ENCODE measurements at places on chromosomes 6 and 20. TPM values are rescaled to one million over a fixed set of nuclear protein-coding genes. Genes with fewer than 3 reads are reported as not detected.

DNA sequence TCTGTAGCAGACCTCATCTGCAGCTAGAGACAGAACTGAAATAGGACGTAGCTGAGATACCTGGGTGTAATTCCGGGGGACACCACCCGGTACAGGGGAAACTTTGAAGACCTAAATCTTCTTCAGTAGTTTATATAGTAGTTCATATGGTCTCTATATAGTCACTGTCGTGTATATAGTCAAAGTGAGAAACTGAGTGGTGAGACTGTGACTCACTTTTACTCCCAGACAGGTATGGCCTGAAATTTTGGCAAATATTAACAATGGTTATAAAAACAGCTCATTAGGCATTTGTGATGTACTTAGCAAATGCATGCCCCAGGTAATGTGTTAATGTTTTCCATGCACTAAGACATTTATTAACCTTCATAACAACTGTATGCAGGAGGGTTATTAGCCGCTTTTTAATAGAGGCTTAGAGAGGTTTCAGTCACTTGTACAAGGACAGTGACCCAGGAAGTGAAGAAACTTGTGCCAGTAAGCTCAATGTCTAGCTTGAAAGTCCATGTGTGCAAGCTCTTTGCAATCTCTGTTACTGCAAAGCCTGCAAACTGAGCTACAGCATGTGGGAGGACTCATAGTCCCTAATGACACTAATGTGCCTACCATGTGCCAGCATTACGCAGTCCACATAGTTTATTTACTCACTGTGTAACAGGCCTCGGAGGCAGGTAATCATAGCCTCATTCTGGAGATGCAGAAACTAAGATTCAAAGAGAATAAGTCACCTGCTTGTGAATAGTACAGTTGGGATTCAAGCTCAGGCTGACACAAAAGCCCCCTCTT lies 165.4 kb upstream of the CHD6 start:
- DNase-seq, result no peak

- no peak for DNase-seq
Measured at GRCh38 chr6:38134704-38135088, 315.2 kb downstream of the ZFAND3 start.

DNA sequence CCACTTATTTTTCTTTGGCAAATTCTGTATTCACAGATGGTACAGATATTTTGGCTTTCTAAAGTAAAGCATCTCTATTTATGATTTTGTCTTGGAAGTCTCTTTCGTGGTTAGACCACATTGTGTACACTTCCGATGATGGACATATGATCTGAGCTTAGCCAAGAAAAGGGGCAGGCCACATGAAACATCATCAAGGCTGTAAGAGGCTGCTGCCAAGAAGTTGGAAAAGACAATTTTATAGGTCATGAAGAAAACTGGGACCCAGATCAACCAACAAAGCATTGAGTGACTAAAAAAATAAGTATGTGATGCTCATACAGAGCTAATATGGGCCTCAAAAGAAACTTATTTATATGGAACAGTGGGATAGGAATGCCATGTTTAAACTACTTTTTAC lies 266.4 kb downstream of the HAO1 start:
- no peak for DNase-seq

DNA sequence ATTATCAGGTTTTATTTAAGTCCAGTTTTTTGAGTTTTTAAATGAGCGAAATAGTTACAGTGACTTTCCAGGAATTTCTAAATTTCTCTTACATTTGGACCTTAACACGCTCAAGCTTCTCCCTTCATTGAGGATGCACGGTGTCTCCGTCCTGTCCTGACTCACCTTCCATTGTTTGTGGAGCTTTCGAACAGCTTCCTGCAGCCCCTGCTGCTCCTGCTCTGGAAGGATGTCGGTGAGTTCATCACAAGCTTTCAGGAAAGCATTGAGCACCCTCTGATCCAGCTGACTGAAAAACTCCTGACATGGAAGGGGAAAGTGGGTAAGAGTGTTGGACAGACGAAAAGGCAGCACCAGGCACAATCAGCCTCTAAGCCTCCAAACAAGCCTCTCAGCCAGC lies 183.7 kb downstream of the SYNE1 start:
- DNase-seq, result no peak

The ALDH8A1 gene
- total RNA-seq, result 0.41 TPM

The C2 gene
- total RNA-seq, result 12.3 TPM

The MMP24 gene
- total RNA-seq, result 0.85 TPM

The OLIG3 gene
- not detected for total RNA-seq

Data from left cardiac atrium (tissue), 4 donors.